HT1080 (cell line): ENCODE measurements at places on chromosomes 3 and 15. TPM values are rescaled to one million over a fixed set of nuclear protein-coding genes. Genes with fewer than 3 reads are reported as not detected.

DNA sequence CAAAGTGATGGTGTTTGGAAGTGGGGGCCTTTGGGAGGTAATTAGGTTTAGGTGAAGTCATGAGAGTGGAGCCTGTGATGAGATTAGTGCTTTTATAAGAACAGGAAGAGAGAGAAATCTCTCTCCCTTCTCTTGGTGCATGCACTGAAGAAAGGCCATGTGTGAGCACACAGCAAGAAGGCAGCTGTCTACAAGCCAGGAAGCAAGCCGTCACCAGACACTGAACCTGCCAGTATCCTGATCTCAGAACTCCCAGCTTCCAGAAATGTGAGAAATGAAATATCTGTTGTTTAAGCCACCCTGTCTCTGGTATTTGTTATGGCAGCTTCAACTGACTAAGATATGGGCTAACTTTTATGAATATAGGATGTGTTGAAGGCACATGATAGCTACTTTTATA is 72.6 kb downstream of the REC114 start:
- no peak for DNase-seq

GRCh38 chr3:187705164-187705563 is 2.8 kb upstream of the RTP2 start:
- no peak for DNase-seq

- DNase-seq: no peak
Observed at GRCh38 chr15:67822537-67823313, 2.6 kb upstream of the SKOR1 start.

DNA sequence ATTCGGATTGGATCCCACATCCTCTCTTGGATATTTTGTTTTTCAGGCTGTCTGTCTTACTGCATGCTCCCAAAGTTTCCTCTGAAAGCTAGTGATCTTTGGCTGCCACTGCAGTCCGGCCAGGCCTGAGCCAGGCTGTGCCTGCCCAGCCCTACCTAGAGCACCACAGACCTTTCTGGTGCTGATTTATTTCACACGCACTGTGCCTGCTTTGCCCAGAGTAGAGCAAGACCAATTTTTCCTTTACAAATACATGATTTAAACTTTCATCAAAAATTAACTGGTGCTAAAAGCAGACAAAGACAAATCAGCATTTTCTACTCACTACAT is 28.0 kb upstream of the NDUFB4 start:
- no peak for DNase-seq

- DNase-seq: peak; percentile 97
Observed at GRCh38 chr3:157248590-157249422, 88.9 kb upstream of the CCNL1 start.

GRCh38 chr3:171178714-171179113 is 152.2 kb upstream of the SLC2A2 start:
- peak; percentile 28 for DNase-seq

DNA sequence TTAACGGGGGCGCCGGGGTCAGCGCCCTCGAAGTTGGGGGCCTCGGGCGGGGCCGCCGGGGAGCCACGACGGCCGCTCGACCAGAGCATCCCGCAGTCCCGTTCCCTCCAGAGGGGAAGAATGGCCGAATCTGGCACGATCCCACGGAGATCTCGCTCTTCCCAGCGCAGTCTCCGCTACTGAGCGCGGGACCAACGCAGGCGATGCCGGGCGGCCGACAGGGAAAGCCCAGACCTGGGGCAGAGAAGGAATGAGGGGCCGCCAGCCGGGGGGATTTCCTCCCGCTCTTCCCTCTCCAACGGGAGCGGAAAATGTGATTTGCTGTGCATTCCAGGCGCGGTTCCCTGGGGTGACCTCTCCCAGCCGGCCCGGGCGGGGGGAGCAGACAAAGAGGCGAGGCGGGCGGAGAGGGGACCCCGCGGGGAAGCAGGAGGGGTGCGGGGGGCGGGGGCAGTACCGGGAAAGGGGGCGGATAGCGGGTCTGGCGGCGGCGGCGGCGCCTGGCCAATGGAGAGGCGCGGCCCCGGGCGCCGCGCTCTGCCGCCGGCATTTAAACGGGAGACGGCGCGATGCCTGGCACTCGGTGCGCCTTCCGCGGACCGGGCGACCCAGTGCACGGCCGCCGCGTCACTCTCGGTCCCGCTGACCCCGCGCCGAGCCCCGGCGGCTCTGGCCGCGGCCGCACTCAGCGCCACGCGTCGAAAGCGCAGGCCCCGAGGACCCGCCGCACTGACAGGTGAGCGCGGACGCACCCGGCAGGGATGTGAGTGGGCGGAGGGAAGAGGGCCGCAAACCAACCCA is at the start of gene GREM1:
TSS of gene GREM1 (plus strand) at position 579 of the 801 bp plus-strand sequence. CDS start 12,687 bp downstream, outside the sequence.
- DNase-seq: no peak

DNA sequence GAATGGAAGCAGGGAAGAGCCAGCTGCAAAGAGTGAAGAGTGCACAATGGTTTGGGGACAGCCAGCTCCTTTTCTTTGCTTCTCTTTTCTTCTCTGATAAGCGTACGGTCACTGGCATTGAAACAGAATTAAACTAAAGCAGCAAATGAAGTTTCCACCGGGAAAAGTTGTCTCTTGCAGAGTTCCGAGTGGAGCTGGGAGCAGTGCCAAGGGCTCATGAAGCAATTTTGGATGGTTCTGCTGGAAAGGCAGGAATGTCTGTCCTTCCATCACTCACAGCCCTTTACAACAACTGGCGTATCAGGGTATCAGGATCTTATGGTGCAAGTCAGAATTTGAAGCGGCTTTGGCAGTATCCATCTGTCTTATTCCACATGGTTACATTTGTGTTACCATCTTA is 1042.9 kb downstream of the NTRK3 start:
- no peak for DNase-seq

DNA sequence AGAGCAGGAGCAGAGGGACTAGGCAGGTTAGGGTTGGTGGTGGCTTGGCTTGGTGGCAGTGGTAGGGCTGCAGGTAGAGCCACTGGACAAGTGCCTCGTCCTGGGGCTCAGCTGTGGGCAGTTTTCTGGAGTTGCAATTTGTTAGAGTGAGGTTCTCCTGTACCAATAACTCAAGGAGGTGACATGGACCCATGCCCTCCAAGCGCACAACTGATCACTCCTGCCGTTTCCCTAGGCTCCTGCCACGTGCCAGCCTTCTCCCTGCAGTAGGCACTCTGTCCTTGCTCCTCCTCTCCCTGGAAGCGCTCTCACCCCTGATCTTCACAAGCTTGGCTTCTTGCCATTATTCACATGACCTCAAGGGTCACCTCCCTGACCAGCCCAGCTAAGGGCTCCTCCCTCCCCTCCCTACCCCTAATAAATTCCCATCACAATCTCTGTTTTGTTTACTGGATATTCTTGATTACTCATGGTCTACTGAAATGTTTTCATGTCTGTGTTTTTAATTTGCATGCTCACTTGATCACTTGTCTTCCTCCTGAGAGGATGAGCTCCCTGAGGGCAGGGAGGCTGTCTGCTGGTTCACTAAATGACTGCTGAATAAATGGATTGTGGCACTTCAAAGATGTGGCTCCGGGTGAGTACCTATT is 3.3 kb downstream of the WNT7A start:
- DNase-seq: no peak

DNA sequence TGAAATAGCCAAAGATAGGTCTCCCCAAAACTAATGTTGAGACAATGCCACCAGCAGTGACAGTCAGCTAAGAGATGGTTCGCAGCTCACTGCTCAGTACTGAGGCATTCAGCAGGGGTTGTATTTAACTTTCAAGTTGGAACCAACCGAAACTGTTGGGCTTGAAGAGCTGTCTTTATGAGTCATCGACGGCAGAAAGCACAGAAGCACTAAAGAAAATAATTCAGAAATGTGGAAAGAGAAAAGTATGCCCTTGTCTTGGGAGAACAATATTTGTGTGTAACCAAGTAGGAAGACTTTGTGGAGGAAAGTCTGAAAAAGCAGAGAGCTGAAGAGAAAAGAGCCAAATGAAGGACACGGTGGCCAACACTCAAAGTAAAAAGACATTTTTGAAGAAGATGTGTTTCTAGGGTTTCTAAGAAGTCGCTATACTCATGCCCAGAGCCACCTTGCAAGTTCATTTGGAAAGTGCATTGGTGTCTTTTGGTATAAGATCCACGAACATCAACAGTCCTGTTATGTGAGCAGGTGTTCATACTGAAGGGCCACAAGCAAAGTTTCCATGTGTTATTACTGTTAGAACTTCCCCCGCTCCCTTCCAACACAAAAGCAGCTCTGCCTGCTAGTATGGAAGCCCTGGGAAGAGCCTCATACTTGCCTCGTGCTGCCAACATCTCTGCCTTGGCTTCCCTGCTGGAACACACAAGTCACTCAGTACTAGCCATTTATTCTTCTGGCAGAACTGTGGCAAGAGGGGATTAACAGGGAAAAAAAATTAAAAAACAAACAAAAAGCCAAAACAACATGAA is 4.1 kb upstream of the RARB start:
- DNase-seq: peak; percentile 38

- DNase-seq: no peak
Observed at GRCh38 chr3:144756704-144757440, 785.2 kb downstream of the DIPK2A start.

GRCh38 chr15:91975241-91975978 is 121.9 kb downstream of the SLCO3A1 start:
- no peak for DNase-seq

- no peak for DNase-seq
Observed at GRCh38 chr3:59522550-59522949, 472.7 kb upstream of the CFAP20DC start.

GRCh38 chr3:72413228-72413627 is 435.0 kb downstream of the SHQ1 start:
- peak; percentile 38 for DNase-seq

GRCh38 chr3:149967086-149967685 is 3.5 kb downstream of the PFN2 start:
- peak; percentile 72 for DNase-seq

DNA sequence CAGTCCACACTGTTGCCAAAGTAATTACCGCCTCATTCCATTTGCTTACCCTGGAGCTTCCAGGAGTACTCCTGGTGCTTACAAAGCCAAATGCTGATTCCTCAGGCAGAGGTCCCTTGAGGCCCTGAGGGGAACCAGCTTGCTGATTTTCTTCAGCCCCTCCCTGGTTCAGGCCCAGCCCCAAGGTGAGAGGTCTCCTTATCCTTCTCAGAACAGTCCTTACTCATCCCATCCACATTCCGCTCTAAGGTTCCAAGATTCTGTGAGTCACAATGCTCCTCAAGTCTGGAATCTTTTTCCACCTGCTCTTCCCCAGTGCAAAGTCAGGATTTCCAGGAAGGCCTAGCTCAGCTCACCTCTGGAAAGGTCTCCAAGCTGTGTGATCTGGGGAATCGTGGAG is 1.8 kb upstream of the ATP10A start:
- DNase-seq: peak; percentile 54

DNA sequence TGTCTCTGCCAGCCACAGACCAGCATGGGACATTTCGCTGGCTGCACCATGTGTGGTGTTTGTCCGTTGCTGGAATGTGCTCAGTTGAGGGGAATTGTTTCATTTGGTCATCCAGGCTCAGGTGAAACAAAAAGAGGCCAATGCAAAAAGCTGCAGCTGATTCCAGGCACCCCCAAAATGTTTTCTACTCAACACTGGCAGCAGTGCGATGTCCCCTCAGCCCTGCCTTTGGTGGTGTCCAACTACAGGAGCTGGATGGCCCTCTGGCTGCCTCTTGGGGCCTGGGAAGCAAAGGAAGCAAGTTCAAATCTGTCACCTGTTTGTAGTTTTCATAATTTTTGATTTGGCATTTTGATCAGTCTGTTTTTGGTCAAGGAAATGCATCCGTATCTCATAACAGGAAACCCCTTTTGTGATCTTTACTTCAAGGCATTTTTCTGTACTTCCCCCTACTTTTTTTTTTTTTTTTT is 141.8 kb downstream of the EEFSEC start:
- DNase-seq: no peak

FAM107A gene
- 0.02 TPM in 1 of 2 replicates, not detected in the other for total RNA-seq

TNFAIP8L3 gene
- 1.8 and 2.3 TPM in 2 replicates for total RNA-seq

AGBL1 gene
- total RNA-seq: 0.03 TPM in 1 of 2 replicates, not detected in the other

GPR87 gene
- total RNA-seq: 1.3 and 2.2 TPM in 2 replicates

GOLGA6L6 gene
- not detected in 2 replicates for total RNA-seq

DPPA2 gene
- not detected in 2 replicates for total RNA-seq

DISP2 gene
- 1.0 and 1.8 TPM in 2 replicates for total RNA-seq

ZNF80 gene
- not detected in 2 replicates for total RNA-seq
